ENCODE measurements at places on chromosomes 2 and 18. TPM values are rescaled to one million over a fixed set of nuclear protein-coding genes. Genes with fewer than 3 reads are reported as not detected.

GRCh38 chr2:215850380-215850779, 163.0 kb downstream of the MREG start:
- peak; percentile 12 for DNase-seq

DNA sequence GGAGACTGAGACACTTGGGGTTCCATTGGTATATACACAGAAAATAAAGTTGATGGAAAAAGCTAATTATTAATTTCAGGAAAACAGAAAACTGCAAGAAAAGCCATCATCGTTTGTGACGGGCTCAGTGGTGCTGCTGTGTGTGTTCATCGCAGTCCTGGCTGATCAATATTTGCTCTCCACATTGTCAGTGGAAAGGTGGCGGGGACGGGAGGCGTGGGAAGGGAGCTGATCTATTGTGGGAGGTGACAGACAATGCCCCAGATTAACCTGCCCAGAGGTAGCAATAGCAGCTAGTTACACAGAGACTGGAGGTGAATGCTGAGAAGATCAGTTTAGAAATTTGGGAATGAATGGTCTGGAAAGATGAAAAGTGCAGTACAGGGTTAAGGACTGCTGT, 50.0 kb upstream of the CTDP1 start:
- DNase-seq: no peak

- peak; percentile 18 for DNase-seq
These were observed at the start of gene CCDC102B for GRCh38 chr18:68797871-68798270. Gene CCDC102B, plus strand, starts transcription at chr18:68798080. Its CDS starts 38,684 bp downstream, at chr18:68836764.

DNA sequence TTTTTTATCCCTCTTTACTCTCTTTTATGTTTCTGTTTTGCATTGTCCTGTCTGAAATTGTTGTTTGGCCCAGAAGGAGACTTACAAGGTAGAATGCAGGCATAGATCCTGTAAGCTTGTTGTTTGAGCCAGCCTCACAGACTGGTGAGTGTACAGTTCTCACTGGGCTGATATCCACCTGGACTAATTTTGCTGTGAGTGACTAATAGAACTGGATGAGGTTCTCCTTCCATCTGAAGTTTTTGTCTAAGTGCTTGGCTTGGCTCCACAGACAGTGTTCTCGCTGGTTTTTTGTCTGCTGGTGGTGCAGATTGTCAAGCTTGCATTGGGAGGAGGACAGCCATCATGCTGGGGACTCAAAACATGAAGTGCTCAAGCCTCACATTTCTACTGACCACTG, 495.7 kb downstream of the TSN start:
- DNase-seq: peak; percentile 56

DNA sequence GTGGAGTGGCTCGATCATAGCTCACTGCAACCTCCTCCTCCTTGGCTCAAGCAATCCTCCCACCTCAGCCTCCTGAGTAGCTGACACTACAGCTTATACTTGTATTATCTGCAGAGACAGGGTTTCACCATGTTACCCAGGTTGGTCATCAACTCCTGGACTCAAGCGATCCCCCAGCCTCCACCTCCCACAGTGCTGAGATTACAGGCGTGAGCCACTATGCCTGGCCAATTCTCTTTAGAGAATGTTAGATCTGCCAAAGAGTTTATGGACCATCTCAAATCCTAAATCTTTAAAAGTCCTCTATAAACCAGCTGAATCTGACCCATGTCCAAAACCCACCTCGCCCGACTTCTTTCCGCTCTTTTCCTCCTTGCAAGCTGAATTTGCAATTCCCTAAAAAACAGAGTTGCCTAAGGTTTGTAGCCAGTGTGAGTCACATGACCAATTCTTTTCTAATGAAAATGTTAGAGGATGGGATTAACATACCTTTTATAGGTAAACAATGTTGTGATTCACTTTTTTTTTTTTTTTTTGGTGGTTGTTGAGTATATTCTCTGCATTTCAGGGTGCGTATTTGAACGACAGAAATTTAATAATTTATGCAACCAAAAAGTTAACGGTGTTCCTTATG, 2.4 kb upstream of the PMAIP1 start:
- no peak for DNase-seq

GRCh38 chr18:35581546-35581897, at the start of gene GALNT1:
Gene GALNT1, plus strand, starts transcription at chr18:35581740. Its CDS starts 72,923 bp downstream, at chr18:35654663.
- peak; percentile 55 for DNase-seq

DNA sequence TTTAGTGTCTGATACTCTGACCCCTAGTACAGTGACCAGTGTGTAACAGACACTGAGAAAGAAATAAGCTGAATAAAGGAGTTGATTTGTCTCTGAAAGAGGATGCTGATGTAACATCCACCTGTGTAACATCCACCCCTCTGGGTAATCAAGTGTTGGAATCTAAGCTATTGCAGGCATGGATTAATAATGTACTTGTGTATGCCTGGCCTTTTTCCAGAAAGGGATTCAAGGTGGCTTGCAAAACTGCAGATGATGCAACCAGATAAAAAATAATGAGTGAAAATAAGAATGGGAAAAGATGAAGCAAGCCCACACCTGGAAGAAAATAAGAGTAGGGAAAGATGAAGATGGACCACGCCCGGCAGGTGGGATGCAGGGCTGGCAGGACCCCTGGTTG, 48.2 kb upstream of the FOXI3 start:
- DNase-seq: peak; percentile 6

- DNase-seq: no peak
These were observed 56.9 kb downstream of the DGKD start for GRCh38 chr2:233411162-233411561.

DNA sequence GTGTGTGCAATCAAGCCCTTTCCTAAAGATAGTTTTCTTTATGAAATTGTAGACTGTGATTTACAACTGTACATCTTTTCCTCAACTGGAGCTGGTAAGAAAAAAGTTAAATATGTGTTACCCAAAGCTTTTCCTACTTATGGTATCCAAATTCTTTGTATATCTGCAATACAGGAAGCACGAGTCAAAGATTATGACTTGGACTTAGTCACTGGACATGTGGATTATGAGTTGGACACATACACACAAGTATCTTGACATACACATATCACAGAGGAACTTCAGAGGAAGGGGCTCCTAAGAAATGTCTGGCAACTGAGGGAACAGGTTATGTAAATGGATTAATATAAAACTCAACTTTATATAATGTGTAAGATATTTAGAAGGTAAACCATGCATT, 35.2 kb downstream of the PRELID3A start:
- peak; percentile 54 for DNase-seq

DNA sequence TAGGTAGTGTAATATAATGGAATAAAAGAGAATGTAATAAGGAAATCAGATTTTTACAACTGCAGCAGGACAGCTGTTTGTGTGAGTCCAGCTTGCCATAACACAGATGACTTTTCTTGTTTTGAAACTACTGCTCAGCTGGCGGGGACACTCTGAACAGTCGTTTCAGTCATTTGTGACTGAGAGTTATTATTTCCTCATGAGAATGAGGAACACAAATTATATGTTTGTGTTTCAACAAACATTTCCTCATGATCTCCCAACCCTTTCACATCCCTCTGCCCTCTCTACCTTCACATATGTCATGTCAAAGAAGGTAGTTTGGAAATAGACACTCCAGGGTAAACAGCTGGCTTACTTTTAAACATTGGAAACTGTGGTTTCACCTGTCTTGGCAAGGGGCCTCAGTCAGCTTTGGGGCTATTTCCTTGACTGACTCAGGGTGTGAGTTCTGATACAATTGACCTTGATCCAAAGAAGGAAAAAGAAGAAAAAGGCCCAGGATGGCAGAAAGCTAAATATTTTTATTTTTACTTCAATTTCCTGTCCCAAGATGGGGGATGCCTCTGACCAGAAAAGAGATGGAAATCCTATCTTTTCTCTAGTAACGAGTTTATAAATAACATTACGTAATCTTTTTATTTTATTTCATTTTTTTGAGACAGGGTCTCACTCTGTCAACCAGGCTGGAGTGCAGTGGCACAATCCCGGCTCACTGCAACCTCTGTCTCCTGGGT, 593 bp downstream of the SP140L start:
- peak; percentile 35 for DNase-seq

DNA sequence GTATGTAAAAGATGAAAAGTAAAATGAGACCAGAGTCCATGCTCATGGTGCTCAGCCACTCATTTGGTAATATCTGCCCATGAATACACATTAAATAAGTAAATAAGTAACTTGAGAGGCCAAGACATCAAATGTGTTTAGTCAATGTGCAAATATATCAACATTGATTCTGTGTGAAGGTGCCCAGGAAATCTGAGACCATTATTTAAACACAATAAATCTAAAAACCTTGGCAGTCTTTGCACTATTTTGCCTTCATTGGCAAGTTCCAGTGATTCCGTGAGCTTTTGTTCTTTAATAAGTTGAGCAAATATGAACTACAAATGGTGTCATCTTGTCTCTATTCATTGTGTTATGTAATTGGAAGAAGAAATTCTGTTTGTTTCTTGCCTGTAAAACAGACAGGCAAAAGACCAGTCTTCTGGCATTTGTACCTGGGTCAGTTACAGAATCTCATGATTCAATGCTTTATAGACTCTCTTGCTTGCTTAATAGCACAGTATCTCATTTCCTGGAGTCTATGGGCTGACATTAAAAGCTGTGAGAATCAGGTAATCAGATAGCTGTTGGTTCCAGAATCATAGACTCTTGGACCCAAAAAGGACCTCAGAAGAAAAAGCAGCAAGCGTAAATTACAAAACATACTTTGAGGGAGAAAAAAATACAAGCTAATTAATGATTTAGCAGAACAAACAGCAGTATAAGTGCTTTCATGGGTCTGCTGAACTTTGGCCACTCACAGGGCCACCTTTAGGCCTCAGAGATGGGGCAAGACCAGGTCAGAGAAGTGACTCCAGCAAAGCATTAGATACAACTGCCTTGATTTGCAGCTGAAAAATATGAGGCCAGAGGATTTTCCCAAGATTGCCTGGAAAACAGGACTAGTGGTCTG, 20.0 kb upstream of the SERPINB3 start:
- DNase-seq: peak; percentile 28

DNA sequence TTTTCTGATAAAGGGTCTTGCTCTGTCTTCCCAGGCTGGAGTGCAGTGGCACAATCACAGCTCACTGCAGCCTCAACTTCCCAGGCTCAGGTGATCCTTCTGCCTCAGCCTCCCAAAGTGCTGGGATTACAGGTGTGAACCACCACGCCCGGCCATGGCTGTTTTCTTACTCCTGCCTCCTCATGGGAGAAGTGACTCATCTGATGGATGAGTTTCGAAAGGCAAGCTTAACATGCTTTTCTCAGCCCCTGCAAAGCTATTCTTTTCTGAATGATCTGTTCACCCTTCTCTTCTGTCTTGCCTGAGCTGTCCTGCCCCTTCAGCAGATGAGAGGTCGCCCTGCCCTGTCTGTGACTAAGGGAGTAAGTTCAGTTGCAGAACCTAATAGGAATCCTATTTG, 929 bp upstream of the CREG2 start:
- peak; percentile 67 for DNase-seq

- peak; percentile 93 for DNase-seq
These were observed 118.7 kb downstream of the KCTD1 start for GRCh38 chr18:26429535-26430226.

DNA sequence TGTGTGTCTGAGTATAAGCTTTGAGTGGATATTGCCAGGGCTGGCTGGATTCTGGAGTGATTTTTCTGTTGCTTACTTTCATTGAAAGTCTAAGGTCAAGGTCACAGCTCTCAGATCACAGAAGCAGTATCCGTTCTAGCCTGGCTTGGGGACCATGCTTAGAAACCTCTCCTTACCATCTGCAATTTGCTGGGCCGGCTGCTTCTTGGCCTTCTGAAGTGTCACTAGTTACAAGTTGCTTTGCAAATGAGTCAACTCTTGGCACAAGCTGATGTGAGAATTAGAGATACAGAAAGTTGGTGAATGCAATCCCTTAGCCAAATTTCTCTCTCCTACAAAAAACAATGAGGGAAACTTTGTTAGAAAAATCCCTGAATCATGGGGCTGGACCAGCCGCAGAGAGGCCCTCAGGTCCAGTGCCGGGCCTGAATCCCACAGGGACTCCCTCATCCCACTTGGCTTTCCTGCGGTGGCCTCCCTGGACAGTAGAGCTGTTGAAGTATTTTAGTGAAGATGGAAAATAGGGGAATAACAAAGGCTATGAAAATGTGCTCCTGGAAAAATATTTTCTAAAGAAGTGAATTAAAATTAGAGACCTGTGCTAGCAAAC, 92.7 kb upstream of the CNGA3 start:
- peak; percentile 43 for DNase-seq

DNA sequence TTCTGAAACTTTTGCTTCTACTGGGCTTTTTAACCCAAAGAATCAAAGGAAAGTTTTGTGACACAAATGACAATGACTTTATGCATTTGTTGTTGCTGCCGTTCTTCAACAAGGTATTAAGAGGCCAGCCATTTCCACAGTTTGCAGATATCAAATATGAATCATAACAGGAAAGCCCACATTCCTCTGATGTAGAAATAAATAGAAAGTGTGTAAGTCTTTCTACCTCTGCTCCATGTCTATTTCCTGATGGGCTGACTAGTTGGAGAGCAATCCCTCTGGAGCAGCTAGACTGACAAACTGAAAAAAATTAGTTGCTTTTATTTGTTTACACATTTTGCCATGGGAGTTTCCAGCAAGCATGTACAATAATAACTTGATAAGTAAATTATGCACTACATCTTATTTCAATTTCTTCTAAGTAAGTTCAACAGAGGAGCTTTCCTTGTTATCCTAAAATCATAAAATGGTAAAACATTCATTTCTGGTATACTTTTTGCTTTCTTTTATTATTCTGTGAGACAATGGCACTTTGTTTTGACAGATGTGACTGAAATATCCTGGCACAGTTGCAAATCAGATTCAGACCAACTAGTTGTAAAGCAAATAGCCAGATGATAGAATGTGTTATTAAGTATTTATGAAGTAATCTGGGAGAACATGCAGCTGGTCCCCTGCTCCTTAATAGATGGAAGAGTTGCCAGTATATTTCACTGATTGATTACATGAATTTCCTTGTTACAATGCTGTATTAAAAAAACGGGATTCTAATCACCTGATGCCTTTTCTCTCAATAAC, 266.7 kb downstream of the METTL4 start:
- peak; percentile 6 for DNase-seq

GRCh38 chr2:239993291-239993690, 31.9 kb downstream of the NDUFA10 start:
- DNase-seq: no peak

GRCh38 chr2:1432726-1433125, 19.5 kb downstream of the TPO start:
- no peak for DNase-seq

OTOS gene
- total RNA-seq: not detected

LIMS4 gene
- total RNA-seq: 1.0 TPM

TMEM178A gene
- 0.32 TPM for total RNA-seq

SMYD1 gene
- not detected for total RNA-seq

TUBA3E gene
- total RNA-seq: not detected

SERPINB4 gene
- total RNA-seq: not detected

TRIM54 gene
- not detected for total RNA-seq

ANKRD29 gene
- 8.9 TPM for total RNA-seq

HNMT gene
- total RNA-seq: 2.7 TPM

CDKL4 gene
- total RNA-seq: not detected

C2orf42 gene
- 23.2 TPM for total RNA-seq

All from GM23248 (cell line).